D721Med (cell line): ENCODE measurements at places on chromosomes 5 and 9.

- no peak for DNase-seq
Observed at GRCh38 chr5:16544607-16545374, 72.0 kb downstream of the RETREG1 start.

DNA sequence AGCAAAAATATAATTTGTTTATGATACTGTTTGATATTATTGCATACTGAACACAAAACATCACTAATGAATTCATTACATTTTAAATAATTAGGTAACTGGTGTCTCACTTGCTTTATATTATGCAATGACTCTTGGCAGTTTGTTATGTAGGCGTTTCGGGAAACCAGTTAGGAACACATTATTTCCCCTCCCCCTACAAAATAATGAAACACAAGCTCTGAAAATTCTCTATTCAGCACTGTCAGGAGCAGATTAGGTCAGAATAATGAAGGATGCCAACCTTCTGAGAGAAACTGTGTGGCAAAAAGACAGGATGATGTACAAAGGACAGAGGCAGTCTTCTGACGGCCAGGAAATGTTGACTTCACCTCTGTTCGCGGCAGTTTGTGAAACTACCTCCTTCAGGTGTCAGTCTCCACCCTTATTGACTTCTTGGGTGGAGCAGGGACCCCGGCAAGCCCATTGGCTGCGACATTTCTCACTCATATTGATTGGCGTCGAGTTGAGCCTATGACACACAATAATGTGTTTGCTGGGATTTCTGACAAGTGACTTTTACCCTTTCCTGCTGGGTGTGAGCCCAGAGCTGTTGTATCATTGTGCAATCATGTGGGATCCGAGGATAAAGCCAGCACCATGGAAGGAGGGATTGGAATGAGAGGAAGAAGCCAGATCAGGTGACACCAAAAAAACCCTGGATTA is 33.9 kb downstream of the SH3PXD2B start:
- no peak for DNase-seq

DNA sequence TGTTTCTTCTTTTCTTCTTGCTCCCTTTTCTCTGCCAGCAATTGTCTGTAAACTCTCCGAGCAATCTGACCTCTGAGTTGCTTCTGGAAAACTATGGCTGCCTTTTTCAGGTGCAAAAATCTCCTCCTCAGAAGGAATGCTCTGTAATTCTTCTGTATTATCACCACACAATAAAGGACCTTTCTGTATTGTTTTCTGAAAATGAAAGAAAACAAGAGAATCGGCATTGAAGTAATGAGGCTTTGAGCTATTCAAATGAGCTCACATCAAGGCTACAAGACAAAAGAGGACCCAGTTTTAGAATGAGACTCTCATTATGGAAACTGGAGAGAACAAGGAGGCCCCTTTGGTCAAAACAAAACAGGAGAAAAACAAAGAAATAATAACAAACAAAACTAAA is 86.2 kb upstream of the RETREG1 start:
- DNase-seq, result no peak

DNA sequence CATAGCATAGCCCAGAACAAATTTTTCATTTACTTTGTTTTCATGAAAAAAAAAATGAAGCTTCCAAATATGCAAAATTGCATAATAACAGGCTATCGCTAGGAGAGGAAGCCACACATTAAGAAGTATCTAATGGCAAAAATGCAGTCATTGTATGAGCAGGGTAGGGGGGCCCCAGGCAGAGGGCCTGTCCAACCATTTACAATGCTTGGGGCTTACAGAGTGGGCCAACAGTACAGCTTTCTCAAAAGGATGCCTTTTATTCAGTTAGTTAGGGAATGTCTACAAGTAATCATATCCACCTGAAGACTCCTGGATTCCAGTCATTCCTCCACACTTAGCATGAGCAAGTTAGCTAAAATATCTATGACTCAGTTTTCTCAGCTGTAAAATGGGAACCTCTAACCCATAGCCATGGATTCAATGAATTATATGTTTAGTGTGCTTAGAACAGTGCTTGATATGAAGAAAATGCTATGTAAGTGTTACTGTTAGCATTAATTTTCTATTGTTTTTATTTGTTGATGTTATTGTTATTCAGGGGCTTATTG is 117.7 kb downstream of the GAS1 start:
- no peak for DNase-seq

- DNase-seq, result no peak
Observed at GRCh38 chr5:170159101-170159698, 53.5 kb downstream of the FOXI1 start.

DNA sequence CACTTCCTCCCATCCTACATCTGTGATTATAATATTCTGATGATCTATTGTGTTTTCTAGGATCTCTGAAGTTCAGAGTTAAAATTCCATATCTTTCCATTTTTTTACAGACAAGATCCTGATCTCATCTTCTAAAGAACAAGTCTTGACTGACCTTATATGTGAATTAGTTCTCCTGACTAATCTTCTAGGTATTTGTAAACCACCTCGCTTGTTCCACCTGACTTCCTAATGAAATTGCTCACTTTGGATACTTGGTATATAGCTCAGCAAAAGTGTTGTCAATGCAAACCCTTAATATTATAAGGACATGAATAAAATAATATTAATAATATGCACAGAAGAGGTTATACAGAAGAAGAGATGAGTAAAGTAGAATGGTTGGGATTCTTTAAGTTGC is 68.2 kb upstream of the NR4A3 start:
- DNase-seq, result no peak

- DNase-seq, result no peak
Observed at GRCh38 chr5:143194206-143194605, 209.3 kb downstream of the NR3C1 start.

DNA sequence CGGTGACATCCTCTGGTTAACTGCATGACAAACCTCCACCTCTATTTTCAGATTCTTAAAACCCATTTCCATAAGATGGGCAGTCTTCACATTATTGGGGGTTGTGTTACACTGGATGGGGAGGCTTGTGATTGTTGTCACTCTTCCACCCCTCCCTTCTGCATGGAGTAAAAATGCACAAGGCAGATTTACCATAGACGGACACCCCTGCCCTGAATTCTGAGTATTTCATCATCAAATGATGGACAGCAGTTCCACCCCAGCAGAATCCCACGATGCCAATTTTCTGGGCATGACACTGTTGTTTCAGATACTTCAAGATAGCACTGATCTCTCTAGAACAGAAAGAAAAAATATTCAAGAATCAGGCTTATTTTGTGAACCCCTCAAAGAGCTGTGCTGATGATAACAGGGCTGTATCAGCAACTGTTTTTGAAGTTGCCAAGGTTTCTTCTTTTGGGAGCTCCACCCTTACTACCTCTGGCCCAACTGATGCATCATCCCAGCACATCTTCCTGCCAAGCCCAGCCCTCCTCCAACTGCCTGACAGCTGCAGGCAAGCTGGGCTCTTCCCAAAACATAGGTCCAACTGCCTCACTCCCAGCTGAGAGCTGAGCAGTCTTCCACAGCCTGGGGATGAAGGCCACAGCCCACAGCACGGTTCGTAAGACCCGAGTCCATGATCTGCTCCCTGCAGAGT is 21.4 kb downstream of the CMBL start:
- DNase-seq, result no peak

DNA sequence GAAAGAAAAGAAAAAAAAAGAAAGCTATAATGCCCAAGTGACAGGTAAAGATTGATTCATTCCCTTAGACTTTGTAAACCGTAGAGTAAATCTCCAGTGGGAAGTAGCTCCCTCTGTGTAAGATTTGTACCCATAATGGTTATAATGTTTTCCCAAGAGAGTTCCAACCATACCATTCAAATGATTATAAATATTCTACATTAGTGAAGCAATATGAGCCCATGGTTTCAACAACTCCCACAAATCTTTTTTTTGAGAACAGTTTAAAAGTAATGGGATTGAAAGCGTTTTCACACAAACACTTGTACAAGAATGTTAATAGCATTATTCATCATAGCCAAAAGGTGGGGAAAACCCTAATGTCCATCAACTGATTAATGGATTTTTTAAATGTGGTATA is 58.0 kb downstream of the GRAMD2B start:
- DNase-seq, result no peak

GRCh38 chr5:132000241-132000490 is 11.3 kb downstream of the ACSL6 start:
- no peak for DNase-seq

GRCh38 chr9:116760636-116761035 is 73.5 kb downstream of the TRIM32 start:
- DNase-seq, result no peak

DNA sequence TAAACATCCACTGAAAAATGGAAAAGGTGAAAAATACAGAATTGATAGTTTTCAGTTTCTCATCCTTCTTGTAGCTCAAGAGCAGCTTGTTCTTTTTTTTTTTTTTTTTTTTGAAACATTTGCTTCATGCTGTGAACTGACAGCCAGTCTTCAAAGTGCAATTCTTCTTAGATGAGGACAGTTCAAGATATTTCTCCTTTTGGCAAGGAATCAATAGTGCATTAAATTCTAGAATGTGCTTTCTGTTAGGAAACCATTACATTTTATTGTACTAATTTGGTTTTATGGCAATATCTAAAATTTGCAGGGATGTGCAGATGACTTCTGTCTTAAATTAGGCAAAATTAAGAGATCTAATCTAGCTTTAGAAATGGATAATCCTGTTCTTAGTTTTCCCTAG is 969.3 kb upstream of the ACO1 start:
- no peak for DNase-seq

GRCh38 chr5:10034001-10034400 is 215.7 kb downstream of the ATPSCKMT start:
- no peak for DNase-seq

DNA sequence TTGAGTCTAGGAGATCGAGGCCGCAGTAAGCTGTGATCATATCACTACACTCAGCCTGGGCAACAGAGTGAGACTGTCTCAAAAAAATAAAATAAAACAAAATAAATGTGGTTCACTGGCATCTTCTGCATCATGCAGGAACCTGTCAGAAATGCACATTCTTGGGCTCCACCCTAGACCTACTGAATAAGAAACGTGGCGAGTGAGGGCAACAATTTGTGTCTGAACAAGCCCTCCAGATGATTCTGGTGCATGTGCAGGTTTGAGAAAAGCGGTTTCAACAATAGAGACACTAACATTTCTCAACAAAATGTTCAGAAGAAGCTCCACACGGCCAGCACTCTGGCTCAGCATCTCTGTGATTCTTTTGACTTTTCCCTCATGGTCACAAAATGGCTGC is 42.8 kb upstream of the CPEB4 start:
- DNase-seq, result no peak

- DNase-seq, result no peak
Observed at GRCh38 chr9:3498691-3499090, 27.1 kb downstream of the RFX3 start.

DNA sequence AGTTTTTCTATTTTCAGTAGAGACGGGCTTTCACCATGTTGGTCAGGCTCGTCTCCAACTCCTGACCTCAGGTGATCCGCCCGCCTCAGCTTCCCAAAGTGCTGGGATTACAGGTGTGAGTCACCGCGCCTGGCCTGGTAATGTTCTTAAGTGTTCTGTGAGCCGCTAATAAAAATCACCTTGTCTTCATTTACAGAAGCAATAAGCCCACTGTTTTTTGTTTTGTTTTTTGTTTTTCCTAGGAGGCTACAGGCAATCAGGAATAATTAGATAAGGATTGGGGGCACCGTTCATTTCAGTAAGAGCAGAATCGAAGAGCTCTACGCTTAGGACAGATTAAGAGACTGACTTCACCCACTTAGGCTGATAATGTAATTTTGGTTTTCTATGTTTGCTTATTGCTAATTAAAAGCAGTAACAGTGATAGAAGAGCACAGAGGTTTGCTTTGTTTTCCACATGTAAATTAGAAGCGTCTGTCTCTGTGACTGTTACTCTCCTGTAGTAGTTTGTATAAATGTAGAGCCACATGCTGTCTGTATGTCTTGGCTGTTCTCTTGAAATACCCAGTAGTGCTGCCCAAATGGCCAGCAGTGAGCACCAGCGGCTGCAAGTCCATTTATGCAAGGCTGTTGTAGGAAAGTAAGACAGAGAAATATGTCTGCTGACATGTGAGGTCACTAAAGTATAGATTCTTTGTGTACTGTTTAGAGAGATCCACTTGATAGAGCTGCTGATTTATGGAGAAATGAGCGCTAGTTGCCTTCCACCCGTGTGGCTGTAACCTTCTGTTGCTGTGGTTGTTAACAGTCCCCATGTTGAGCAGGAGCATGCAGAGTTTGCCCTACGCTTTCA is 30.5 kb downstream of the TRIO start:
- DNase-seq, result no peak

- DNase-seq, result no peak
Observed at GRCh38 chr9:96448546-96449170, 1.3 kb upstream of the HABP4 start.

- DNase-seq, result no peak
Observed at GRCh38 chr5:134406390-134406789, 5.3 kb downstream of the CDKN2AIPNL start.

DNA sequence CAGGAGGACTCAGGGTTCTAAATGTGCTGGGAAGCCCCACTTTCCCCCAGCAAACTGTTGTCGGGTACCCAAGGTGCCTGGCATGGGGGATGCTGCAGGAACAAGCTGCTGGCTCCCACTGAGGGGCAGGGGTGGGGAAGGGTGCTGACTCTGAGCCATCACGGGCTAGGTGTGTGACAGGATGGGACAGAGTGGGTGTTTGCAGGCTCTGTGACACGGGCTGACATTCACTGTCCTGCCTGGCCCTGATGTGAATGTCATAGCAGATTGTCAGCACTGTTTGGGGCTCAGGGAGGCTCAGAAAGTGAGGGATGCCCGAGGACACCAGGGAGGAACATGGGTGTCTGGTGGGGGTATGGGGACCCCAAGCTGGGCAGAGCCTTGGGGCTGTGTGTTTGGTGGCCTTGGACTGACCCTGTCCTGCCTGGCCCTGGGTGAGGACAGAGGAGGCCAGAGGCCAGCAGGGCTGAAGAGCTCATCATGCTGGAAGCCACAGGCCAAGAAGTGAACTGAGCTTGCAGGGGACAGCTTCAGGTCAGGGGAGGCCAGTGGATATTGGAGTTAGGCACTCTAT is 20.6 kb downstream of the WNK2 start:
- no peak for DNase-seq

GRCh38 chr5:74095871-74096270 is 469.9 kb downstream of the ARHGEF28 start:
- DNase-seq, result no peak

- no peak for DNase-seq
Observed at GRCh38 chr9:121050128-121050988, at the start of gene C5. Gene C5, minus strand, starts transcription at chr9:121050275. Its CDS starts 29 bp downstream, at chr9:121050246.
